OCI-M1 (cell line): ENCODE measurements at places on chromosomes 3 and 15.
A peak's percentile ranks its signal among the peaks of the same experiment; 100 is the strongest.

- peak; percentile 74 for DNase-seq
These were observed 42.8 kb downstream of the TSC22D2 start for GRCh38 chr3:150450916-150451315.

- DNase-seq = no peak
These were observed 21.7 kb upstream of the EPHB3 start for GRCh38 chr3:184539801-184540435.

GRCh38 chr3:16945330-16945729 lies 60.6 kb downstream of the PLCL2 start:
- DNase-seq = no peak

DNA sequence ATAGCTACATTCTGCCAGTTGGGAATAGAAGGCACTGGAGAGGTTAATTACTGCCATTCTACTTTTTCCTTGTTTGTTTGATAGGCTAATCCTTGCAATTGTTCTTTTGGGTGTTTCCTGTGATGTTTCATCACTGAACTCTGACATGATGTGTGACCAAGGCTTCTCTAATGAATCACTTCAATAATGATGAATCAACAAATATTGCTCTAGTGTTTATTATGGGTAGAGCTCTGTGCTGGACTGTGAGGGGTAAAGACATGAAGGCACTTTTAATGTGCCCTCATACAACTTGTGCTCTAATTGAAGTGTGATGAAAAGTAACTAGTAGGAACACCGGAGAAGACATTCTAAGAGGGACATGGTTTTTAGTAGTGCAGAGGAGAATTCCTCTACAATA lies 233.6 kb downstream of the WDR72 start:
- no peak for DNase-seq

DNA sequence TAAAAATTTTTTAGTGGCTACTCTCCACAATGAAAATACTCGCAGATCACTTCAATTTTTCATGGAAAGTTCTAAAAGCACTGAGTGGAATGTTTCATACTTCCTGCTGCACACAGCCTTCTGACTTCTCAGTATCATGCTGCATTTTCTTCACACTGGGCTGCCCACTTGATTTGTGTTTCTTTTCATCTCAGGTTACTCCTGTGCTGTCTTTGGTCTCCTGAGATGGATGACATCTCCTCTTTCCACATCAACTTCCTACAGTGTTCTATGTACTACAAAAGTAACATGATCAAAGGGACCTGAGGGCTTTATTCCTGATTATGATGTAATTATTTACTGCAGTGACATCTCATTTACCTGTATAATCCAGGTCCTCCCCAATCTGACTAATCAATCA lies 927.7 kb downstream of the ROBO2 start:
- no peak for DNase-seq

GRCh38 chr3:151896246-151897012 lies 23.0 kb downstream of the SUCNR1 start:
- DNase-seq = no peak

DNA sequence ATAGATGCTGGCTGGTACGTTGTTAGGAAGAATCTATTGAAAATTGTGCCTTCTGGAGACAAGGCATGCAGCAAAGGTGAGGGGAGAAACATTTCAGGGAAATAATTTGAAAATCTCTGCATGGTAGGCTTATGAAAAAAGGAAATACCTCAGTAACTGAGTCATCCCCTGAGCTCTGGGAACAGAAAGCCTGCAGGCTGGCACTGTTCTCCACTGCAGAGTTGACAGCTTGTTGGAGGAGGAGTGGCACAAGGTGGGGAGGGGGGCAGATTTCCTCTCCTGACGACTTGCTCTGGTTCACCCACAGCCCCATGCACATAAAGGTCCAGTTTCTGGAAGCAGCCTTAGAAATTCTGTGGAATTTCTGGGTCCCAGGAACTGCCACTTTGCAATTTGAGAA lies 179.4 kb downstream of the ABHD5 start:
- no peak for DNase-seq

- no peak for DNase-seq
These were observed 38.6 kb downstream of the GASK1A start for GRCh38 chr3:43017593-43018195.

DNA sequence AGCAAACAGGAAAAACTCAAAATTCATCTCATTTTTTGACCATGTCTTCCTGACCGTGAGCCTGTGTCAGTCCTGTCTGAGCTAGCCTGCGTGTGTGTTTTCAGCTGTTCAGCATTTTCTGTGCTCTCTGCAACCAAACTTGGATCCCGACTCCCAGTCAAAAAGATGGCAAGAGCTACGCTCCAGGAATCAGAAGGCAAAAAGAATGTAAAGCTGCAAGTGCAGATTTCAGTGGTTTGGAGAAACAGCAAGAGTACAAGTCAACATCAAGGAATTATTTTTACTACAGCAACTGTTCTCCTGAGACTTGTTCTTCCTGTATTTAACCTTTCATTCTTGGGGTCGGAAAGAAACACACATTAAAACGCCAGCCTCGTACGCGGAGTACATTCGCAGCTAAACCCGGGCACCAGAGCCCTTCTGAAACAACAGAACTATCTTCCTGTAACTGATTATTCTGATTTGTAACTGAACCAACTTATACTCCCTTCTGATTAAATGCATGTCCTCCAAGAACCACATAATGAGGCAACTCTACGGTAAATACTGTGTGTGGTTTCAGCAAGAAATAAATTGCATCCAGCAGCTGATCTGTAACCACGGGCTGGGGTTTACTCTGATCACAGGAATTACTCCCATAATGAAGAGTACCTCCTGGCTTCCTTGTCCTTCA lies 107.4 kb downstream of the LRIG1 start:
- DNase-seq = no peak

DNA sequence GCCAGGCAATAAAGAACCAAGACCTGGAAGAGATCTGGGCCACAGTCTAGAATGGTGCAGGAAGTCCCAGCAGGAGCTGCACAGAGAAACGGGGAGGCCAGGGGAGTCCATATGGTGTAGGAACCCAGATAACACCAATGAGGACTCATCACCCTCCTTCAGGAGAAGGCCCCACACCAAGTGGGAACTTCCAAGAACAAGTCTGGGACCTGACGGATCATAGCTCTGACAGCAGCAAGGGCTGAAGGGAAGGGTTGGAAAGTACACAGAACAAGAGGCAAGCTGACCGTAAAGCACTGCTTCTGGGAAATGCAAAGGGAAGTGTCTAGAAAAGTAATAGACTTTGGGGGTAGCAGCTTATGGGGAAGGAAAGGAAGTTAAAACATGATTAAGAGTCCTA lies 34.5 kb downstream of the ANO10 start:
- DNase-seq = peak; percentile 4

GRCh38 chr3:152656972-152657355 lies 178.0 kb upstream of the P2RY1 start:
- no peak for DNase-seq

DNA sequence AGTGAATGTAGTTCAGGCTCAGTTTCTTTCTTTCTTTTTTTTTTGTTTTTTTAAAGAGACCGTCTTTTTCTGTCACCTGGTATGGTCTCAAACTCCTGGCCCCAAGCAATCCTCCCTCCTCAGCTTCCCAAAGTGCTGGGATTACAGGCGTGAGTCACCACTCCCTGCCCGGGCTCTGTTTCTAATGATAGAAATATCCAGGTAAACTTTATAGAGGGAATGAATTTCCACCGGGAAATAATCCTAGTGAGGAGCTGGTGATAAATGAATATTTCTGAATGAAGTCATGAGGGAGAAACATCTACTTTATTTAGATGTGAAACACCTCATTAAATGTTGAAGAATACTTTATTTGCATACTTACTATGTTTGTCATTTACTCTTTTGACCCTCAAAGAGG lies 7.2 kb downstream of the RNF13 start:
- no peak for DNase-seq

DNA sequence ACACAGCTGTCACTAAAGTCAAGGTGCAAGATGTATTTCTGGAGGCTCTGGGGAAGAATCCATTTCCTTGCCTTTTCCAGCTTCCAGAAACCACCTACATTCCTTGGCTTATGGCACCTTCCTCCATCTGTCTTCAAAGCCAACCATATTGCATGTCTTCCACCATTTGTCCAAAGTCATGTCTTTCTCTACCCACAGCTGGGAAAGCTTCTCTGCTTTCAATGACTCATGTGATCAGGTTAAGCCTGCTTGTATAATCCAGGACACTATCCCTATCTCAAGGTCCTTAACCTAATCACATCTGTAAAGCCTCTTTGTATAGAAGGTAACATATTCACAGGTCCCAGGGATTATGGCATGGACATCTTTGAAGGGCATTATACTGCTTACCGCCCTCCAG lies 14.2 kb downstream of the ARHGAP31 start:
- no peak for DNase-seq

DNA sequence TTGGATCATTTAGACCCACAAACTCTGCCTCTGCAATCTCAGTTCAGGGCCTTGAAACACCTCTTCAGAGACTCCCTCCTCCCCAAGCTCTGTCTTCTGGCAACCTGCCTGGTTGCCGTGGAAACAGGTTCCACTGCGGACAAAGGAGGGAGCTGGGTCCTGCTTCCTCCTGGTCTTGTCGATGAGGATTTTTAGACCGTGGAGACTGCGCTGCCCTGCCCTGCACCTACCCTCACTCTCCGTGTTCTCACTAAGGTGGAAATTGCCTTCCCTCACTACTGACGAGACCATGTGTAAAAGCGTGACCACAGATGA lies at the start of gene RTP1:
TSS of gene RTP1 (plus strand) at position 152 of the 315 bp plus-strand sequence. CDS start at position 182, 30 bp downstream.
- no peak for DNase-seq

GRCh38 chr3:145429546-145429945 lies 731.4 kb downstream of the PLOD2 start:
- DNase-seq = peak; percentile 5

DNA sequence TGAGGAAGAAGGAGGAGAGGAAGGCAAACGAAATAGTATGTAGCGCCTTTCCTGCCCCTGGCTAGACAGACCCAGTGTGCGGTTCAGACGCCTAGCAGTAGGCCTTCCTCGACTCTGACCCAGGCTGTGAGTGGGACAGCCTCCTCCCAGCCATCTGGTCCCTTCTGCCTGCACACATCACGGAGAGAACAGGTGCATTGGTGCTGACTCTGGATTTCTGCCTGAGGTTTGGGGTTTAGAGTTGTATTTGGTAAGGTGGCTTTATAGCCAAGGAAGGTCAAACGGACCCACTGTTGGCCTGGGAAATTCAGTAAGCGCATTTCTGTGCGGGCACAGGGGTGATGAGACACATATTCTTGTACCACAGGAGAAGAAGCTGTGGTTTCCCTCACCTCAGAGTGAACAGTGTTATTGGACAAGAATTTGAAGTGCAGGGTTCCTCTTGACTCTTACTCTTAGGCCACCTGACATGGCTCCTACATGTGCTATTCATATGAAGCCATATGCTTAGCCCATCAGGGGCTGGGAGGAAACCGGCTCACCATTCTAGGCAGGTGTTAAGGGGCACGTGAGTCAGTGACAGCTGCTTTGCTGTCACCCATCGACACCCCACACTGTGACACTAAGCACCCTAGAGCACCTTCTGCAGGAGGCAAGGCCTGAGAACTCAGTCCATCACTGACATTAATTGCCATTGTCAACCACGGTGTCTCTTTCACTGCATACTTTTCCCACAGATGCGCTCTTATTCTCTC lies 143.3 kb downstream of the CHDH start:
- DNase-seq = no peak
